ENCODE measurements at places on chromosomes 2 and 18.

- no peak for DNase-seq
Observed at GRCh38 chr2:62412347-62412742, 93.7 kb downstream of the TMEM17 start.

DNA sequence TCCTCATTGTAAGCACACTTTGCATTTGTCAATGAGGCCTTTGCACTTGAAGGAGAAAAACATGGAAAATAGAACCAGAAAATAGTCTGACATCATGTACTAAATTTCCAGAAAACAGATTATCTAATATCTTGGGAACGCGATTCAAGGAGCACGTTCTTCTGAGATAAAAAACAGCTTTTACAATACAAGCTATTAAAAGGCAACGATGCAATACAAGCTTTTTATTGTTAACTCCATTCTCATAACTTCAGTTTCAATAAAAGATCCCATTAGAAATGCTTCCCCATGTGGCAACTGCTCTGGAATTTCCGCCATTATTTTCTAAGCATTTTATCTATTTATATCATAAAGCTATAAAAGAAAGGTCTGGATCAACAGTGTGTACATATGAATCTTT, 40.3 kb downstream of the NRXN1 start:
- DNase-seq, result no peak

DNA sequence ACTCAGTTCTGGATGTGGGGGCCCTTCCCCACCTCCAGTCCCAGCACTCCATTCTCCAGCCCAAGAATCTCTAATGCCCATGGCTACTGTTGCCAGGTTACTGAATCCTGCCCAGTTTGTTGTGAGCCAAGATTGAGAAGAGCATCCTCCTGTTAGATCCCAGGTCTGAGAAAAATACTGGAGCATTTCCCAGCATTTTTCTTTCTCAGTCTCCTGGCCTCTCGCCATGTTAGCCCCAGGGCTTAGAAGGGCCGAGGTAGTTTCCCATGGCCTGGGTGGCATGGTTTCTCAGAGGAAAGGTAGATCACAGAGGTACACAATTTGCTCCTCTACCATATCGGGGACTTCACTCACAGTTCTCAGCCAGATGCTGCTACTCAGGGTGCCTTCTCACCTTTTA, 135.7 kb downstream of the OTX1 start:
- no peak for DNase-seq

DNA sequence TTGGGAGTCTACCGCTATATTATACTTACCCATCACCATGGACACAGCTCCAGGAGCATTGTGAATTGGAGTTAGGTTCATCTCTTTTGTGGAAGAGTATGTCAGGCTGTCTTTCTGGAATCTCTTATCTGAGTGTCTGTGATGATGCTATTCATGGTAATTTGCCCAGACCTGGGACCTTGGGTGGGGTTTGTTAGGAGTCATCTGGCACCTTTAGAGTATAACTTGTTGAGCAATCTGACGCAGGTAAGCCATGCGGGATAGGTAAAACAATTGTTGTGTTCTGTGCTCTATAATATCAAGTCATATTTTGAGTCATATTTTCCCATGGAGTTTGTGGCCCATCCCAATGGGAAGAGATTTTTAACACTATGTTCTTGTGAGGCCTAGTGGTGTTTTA, 49.7 kb upstream of the MAPRE2 start:
- no peak for DNase-seq
